ENCODE measurements at places on chromosomes 7 and 10.
A peak's percentile ranks its signal among the peaks of the same experiment; 100 is the strongest.

DNA sequence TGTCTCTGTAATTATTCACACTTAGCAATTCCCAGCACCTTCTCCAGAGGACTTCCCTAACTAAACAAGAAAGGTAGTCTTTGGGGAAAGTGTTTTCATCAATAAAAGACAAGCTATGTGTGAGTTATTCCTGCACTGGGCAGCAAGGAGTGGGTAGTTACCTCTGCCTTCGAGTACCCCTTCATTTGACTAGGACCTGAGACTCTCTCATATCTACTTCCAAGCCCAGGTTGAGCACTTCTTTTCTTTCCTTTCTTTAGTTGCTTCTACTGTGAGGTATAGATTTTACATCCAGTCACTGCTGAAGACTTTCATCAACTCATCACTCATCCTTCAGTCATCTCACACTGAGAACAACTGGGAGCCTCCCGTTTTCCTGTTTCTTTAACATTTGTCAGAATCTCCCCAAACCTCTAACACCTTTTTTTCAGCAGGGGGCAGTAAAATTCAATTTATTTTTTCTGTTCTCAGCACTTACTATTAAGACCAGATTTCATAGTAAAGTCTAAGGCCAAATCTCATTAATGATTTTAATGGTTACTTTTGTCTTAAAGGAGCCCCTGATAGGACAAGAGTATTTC lies 80.1 kb upstream of the PRSS1 start:
- DNase-seq: no peak

GRCh38 chr7:28362182-28362581 lies 50.1 kb upstream of the CREB5 start:
- DNase-seq: no peak

GRCh38 chr7:129887865-129888264 lies 64.9 kb downstream of the UBE2H start:
- DNase-seq: no peak

GRCh38 chr7:79436378-79436777 lies 17.1 kb downstream of the MAGI2 start:
- no peak for DNase-seq

- no peak for DNase-seq
These were observed 22.7 kb upstream of the ZWINT start for GRCh38 chr10:56383806-56384205.

GRCh38 chr7:125089171-125089570 lies 159.5 kb upstream of the POT1 start:
- DNase-seq: no peak

DNA sequence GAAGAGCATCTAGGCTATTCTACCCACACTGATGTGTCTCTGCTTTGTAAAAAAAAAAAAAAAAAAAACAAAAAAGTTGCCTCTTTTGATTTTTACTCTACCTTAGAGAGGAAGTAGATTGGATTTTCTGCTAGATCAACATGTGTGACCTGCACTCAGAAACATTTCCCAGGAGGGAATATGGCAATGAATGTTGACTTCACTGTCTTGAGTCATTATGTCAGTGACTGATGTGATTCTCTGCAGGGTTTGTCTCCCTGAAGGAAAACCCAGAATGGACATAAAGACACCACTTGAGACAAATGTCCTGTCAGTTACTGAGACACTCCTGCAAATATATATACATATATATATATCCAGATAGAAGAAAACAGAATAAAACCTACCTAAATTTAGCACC lies 370.3 kb downstream of the BMPER start:
- DNase-seq: no peak

DNA sequence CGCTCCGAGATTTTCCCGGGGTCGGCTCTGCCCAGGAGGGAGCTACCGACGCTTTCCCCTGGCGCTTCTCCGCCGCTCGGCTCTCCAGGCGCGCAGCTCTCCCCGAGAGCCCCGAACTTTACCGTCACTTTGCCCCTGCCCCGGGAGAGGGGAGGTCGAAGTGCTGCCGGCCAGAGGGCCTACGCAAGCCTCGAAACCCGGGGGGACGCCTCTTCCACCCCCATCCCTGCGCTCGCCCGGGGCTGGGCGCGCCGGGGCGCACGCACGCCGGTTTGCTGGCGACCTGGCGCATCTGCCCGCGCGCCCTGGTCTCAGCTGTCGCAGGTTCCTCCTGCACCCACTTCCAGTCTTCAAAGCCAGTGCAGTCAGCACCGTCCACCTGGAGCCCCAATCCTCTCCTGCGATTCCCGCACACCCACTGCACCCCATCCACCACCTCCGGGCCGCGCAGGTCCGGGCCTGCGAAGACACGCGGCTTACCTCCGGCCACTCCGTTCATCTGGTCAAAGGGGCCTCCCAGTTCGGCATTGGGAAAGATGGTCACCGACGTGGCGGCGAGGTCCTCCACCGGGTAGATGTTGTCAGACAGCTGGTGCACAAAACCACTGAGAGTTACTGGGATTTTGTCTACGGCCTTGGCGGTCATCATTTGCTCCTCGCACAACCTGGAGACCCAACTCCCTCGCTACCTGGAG lies 638 bp downstream of the EGR2 start:
- no peak for DNase-seq

DNA sequence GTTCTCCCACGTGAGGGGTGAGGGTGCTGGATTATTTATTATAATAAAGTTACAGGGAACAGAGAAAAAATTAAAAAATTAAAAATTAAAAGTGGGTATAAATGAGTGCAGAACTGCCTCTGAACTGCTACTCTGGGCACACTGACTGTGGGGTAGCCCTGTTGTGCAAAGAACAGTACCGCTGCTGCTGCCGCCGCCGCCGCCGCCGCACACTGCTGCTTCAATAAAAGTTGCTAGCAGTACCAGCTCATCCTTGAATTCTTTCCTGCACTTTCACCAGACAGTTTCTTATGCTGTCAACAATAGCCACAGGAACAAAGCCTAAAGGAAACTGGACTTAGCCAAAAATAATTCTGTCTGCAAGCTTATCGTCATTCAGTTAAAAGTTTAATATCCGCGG lies 72.1 kb downstream of the GCC1 start:
- DNase-seq: no peak

- no peak for DNase-seq
These were observed 465.7 kb downstream of the PCDH15 start for GRCh38 chr10:54335296-54335695.

GRCh38 chr7:20407585-20408466 lies 77.1 kb downstream of the ITGB8 start:
- no peak for DNase-seq

- peak; percentile 34 for DNase-seq
These were observed 10.7 kb downstream of the AMZ1 start for GRCh38 chr7:2698581-2699288.

- peak; percentile 28 for DNase-seq
These were observed 18.7 kb downstream of the ZNF786 start for GRCh38 chr7:149071641-149072437.

DNA sequence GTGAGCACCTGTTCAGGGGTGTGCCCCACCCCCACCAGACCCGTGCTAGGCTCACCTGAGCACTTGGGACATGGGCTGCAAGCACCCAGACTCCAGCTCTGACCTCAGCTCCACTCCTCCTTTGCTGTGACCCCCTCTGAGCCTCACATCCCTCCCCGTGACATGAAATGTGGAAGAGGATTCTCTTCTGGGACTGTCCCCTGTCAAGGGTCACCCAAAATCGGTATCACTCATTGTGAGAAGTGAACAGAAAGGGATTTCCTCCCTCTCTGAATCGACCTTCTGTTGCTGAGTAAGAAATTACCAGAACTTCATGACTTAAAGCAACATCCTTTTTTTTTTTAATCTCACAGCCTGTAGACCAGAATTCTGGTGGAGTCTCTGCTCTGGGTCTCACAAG lies 6.2 kb upstream of the CHST15 start:
- DNase-seq: no peak

GRCh38 chr7:149027611-149028345 lies 527 bp downstream of the PDIA4 start:
- no peak for DNase-seq

- DNase-seq: no peak
These were observed 199.6 kb upstream of the SEMA3A start for GRCh38 chr7:84394219-84394618.

DNA sequence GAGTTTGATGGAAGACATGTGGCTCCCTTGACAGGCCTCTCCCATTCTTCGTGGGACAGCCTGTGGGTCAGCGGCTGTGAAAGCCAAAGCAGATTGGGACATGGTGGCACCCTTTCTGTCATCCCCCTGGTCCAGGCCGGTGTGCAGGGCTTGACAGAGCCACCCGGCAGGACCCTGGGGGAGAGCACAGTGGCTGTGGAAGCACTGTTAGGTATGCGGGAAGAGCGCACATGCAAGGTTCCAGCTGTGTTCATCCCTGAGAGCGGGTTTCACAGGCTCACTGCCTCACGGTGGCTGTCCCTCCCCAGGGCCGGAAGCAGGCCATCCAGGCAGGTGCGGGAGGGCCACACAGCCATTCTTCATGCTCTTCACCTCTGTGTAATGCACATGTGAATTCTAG lies 29.8 kb downstream of the SHH start:
- DNase-seq: no peak
